Naive thymus-derived CD8-positive, alpha-beta T cell (primary cell): ENCODE measurements at places on chromosomes 5 and 9. TPM values are rescaled to one million over a fixed set of nuclear protein-coding genes. Genes with fewer than 3 reads are reported as not detected.

The DOCK2 gene
- 171 TPM for total RNA-seq

The TAS2R1 gene
- total RNA-seq: not detected

The RNF145 gene
- total RNA-seq: 54.2 TPM

The PTPN3 gene
- total RNA-seq: not detected

DNA sequence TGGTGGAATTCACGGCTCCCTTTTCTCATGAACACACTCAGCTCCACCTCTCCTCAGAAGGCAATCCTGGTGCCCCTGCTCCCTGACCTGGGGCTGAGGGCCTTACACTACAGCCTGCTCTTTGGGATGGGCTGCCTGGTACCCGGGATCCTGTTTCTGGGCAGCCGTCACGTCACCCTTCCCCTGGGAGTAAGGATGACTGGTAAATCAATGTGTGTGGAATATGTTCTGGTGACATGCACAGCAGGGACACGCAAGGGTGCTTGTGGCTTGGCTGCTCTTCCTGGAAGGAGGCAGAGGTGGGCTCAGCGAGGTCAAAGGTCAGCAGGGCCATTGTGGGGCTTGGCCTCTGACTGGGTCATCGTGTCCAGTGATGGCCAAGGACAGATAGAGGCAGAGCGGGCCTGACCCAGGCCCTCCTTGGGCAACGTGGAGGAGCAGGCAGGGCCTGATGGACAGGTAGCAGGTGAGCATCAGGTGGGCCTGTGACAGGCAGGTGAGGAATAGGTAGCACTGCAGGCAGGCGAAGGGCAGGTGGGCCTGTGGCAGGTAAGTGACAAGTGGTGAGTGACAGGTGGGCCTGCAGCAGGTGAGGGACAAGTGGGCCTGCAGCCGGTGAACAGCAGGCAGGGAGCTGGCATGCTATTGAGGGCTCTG lies 399.4 kb upstream of the IRX4 start:
- H3K4me1 ChIP-seq: no peaks in the 10 kb centered on the region
- H3K4me3 ChIP-seq: no peak overlapping the region
- no peaks in the 10 kb centered on the region for H3K36me3 ChIP-seq
- H3K27ac ChIP-seq: no peak overlapping the region
- DNase-seq: no peak
